ENCODE measurements at places on chromosomes 4 and X. TPM values are rescaled to one million over a fixed set of nuclear protein-coding genes. Genes with fewer than 3 reads are reported as not detected.

CLGN gene
- 4.5 TPM for polyA plus RNA-seq

DLG3 gene
- 56.2 TPM for polyA plus RNA-seq

CENPE gene
- 8.4 TPM for polyA plus RNA-seq

GAR1 gene
- 32.4 TPM for polyA plus RNA-seq

TMEM150C gene
- 17.4 TPM for polyA plus RNA-seq

ATP2B3 gene
- polyA plus RNA-seq = 0.17 TPM

MXRA5 gene
- 0.14 TPM for polyA plus RNA-seq

NSG1 gene
- polyA plus RNA-seq = 67.2 TPM

PRSS12 gene
- 39.5 TPM for polyA plus RNA-seq

CXCL5 gene
- polyA plus RNA-seq = 0.45 TPM

MAGEA8 gene
- 0.36 TPM for polyA plus RNA-seq
